Stimulated activated CD4-positive, alpha-beta T cell treated with anti-CD3 and anti-CD28 coated beads, TNF-alpha, amount 100 ng/mL, for 1 hour (primary cell): ENCODE measurements at places on chromosomes 3 and 15.

DNA sequence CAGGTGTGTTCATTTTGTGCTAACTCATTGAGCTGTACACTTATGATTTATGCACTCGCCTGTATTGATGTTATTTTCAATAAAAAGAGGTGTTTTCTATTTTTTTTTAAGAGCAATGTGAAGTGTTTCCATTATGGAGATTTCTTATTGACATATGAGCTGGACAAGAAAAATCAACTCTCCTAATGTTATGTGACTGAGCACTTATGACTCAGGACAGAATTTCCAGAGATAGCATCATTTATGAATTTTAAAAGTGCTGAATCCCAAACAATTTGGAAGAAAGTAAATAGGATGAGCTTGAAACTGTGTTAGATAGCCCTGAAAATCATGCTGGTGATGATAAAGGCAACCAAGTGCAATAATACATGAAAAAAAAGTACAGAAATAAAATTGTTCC lies 118.9 kb downstream of the RFTN1 start:
- no peak for DNase-seq

DNA sequence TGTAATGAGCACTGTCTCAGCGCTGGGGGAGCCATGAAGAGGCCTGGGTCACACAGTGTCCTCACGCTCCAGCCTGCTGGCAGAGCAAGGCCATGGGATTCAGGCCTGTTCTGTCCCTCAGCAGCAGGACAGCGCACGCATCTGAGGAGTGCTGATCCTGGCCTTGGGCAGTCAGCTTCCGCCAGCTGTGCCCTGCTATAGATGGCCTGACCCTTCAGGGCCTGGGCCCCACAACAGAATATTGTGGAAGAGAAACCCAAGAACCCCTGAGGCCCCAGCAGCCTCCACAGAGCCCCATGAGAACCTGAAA lies 78.6 kb downstream of the SRGAP3 start:
- no peak for DNase-seq

GRCh38 chr15:69951898-69952555 lies 145.7 kb downstream of the TLE3 start:
- DNase-seq = no peak

DNA sequence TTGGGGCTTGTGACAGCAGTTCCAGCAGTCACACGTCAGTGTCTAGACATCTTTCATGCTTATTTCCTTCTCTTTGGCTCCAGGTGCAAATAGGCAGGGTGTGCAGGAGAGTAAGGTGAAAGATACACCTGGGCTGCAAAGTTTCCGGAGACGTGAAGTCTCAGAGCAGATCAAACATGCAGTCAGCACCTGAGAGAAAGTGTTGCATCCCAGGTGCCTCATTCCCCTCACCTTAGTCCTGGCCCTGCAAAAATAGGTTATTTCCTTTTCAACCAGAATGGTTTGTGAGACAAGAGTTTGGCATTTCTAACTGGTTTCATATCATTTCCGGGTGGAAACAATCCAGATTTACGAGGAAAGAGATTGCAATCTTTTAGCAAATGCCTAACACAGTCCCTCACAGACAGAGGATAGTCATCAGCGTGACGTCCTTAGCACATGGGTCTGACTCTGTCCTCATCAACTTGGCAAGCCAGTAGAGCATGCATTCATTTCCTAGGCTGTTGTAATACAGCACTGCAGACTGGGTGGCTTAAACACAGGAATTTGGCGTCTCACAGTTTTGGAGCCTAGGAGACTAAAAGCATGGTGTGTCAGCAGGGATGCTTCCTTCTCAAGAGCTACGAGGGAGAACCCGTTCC lies 58.2 kb upstream of the ARRDC4 start:
- no peak for DNase-seq

- no peak for DNase-seq
These were observed 20.8 kb upstream of the CAPN3 start for GRCh38 chr15:42338500-42338899.

- no peak for DNase-seq
These were observed 37.5 kb downstream of the TTC23 start for GRCh38 chr15:99211926-99212325.

- DNase-seq = no peak
These were observed 63.2 kb downstream of the MAGEF1 start for GRCh38 chr3:184648636-184649035.

DNA sequence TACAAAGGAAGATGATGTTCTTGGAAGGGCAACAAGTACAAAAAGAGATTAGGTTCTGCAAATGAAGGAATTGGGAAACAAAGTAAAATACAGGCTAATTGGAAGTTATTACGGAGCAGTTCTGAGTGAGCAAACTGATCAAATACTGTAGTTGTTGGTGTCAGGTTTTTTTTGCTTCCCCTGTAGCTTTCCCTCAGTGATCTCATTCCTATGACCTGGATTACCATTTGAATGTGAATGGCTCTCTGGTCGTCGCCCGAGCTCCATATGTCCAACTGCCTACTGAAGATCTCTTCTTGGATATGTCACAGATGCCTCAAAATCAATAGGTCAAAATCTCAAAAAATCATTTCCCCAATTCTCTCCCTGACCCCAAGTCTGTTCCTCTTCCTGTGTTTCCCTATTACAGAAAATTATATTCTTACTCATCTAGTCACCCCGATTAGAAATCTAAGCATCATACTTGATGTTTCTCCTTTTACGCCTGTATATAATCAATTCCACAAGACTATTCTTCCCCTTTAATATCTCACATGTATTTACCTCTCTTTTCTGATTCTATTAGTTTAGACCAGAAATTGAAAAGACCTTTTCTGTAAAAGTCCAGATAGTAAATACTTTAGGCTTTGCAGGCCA lies 29.0 kb downstream of the GOLM2 start:
- no peak for DNase-seq

DNA sequence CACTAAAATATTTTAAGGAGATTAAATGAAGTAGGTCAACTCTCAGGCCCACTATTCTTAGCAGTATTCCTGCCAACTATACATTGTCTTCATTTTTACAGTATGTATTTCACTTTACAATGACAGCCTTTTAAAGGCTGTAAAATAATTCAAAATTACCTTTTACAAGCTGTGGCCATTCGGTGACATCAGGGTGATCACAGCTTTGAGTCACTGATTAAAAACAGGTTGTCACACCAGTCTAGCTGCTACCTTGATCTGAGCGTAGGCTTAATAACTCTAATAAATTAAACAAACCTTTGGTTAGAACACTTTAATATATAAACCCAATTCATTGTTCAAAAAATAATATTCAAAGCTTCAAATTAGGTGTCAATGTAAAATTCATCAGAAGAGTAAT lies 29.9 kb downstream of the UBE3A start:
- no peak for DNase-seq
